ENCODE measurements at places on chromosomes 3 and 15.

DNA sequence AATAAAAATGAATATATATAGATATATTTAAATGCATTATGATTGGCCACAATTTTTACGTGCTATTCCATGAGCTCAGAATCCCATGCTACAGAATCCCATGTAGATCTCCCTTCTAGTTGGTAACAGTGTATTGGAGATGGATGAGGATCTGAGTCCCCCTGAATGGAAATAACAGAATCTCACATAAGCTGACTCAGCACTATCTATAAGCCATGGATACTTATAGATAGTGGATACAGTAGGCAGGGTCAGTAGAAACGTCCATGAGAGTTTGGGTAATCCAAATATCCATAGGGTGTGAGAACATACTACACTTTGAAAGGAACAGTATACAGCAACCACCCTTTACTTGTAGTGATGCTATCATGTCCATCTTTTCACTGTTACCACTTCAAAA, 375.4 kb downstream of the EPHA6 start:
- DNase-seq, result no peak

GRCh38 chr3:132231633-132232032, 85.6 kb upstream of the ACP3 start:
- no peak for DNase-seq

- no peak for DNase-seq
Observed at GRCh38 chr3:169085827-169086226, 577.7 kb downstream of the MECOM start.

- DNase-seq, result no peak
Observed at GRCh38 chr3:71786551-71786950, 1.6 kb upstream of the PROK2 start.

DNA sequence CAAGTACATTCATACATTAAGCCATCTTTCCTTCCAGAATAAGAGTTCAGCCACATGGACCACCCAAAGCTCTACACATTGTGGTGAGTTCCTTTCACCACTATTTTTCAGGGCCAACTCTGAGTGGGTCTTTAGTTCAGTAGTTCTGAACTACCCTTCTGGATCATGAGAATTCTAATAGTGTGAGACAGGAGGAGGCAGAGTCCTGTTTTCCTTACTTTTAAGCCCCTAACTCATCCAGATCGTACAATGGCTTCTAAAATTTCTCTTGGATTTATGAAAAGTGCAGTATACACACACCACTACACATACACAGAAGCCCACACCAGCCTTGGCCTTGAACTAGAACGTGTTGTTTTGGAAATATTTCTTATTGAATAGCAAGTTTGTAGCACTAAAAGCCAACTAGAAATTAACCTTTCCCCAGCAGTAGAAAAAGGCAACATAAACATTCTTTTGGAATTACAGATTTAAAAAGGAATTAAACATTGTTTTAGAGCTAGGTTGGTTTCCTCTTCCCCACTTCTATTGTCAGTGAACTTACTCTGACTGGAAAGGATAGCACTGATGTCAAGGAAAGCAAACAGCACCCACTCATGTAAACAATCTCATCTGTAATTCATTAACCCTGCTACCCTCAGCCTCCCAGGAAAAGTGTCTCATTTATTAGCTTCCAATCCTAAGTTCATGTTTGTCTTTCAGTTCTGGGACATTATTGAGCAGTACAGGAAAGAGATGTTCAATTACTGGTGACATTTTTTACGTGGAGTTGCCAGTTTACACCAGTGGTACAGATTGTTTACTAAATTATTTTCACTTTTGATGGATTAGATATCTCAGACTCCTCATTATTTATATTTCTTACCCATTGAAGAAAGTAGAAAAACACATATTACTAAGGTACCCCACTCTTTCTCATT, 95.7 kb upstream of the AGTR1 start:
- no peak for DNase-seq

- no peak for DNase-seq
Observed at GRCh38 chr3:130658678-130659077, 88.0 kb downstream of the PIK3R4 start.

- no peak for DNase-seq
Observed at GRCh38 chr15:29688506-29689286, 133.6 kb downstream of the TJP1 start.

GRCh38 chr15:63891079-63891767, 57.5 kb upstream of the HERC1 start:
- peak; percentile 62 for DNase-seq

DNA sequence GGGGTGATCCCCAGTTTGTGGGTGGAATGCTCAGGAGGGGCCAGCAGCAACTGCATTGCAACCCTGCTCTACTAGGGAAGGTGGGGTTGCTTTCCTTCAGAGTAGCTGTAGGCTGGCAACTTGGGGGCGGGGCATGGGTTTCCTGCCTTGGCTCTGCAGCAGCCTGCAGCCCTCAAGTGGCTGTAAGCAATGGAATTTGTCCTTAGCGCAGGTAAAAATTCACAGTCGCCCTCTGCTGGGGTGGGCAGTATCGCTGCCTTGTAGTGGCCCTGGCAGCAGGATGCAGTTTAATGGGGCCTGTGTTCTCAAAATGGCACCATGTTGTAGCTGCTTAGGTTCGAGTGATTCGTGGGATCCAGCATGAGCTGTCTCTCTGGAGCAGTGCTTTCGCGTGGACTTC, 29.8 kb downstream of the STT3B start:
- DNase-seq, result peak; percentile 39

DNA sequence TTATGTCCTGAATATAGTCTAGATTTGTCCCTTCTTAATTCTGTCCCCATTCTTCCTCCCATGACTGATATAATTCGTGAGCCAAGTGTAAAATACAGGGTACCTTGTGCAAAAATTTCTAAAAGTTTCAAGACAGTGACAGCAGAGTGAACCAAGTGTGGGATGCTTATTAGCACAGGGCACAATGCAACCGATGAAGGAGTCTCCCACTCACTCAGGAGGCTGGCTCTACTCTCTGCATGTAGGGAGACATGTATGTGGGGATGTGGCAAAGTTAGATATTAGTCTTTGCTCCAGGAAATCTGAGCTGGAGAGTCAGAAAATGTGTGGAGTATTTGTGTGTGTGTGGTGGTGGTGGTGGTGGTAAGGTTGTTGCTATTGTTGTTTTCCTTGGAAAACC, 305.9 kb downstream of the CHL1 start:
- DNase-seq, result no peak

DNA sequence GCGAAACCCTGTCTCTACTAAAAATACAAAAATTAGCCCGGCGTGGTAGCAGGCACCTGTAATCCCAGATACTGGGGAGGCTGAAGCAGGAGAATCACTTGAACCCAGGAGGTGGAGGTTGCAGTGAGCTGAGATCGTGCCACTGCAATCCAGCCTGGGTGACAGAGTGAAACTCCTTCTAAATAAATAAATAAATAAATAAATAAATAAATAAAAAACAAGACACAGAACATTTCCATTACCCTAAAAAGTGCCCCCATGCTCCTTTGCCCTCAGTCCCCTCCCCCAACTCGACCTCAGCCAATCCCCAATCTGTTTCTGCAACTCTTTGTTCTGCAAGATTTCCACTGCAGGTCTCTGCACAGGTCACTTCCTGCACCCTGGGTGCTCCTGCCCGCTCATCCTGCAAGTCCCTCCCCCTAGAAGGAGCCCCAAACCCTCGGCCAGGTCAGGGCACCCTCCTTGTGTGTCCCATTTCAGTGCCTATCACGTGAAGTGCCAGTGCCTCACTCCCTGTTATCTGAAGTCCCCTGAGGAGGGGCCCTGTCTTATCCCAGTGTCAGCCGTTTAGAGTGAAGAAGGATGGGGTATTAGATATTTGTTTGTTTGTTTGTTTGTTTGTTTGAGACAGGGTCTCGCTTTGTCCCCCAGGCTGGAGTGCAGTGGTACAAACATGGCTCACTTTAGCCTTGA, 1.1 kb downstream of the FAM240A start:
- no peak for DNase-seq

DNA sequence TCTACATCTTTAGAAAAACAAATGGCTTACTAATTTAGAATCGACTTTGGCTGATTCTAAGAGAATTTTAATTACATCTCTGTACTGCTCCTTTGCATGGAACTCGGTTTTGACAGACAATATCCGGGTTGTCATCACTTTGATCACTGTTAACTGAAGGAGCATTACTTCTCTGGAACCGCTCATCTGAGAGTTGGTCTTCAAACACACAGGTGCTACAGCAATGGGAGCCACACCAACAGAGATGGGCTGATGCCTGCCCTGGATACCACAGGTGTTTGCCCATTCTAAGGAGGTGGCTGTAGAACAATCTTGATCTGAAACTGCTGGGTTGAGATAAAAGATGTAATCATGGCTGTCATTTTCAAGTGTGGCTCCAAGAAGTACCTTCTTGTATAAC, 21.6 kb downstream of the LINS1 start:
- no peak for DNase-seq

DNA sequence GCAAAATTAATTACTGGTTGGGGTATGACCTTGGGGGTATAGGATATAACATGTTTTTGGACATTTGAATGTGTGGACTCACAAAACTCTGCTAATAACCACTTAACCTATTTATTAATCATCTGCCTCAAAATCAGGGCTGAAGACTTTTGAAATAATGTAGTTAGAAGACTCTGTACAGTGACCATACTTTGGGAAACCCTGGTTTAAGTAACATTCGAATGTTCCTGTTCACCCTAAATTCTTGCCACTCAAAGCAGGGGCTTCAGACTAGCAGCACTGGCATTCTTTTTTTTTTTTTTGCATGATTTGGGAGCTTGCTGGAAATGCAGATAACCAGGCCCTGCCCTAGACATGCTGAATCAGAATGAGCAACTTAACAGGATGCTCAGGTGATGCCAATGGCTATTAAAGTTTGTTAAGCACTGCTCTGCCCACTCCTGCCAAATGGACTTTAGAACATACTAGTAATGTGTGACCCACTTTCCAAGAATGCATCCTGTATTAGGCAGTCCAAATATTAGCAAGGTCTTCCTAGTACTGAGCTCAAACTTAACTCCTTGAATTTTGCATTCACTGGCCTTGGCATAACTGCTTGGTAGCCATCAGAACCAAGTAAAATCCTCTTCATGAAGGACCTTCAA, 12.7 kb upstream of the ST3GAL6 start:
- no peak for DNase-seq
